Aorta (tissue), 5 donors: ENCODE measurements at places on chromosomes 6 and 20. TPM values are rescaled to one million over a fixed set of nuclear protein-coding genes. Genes with fewer than 3 reads are reported as not detected.

Gene PI3
- 0.96 TPM for total RNA-seq

Gene TSHZ2
- 24.9 TPM for total RNA-seq

Gene PKHD1
- total RNA-seq = 0.06 TPM

DNA sequence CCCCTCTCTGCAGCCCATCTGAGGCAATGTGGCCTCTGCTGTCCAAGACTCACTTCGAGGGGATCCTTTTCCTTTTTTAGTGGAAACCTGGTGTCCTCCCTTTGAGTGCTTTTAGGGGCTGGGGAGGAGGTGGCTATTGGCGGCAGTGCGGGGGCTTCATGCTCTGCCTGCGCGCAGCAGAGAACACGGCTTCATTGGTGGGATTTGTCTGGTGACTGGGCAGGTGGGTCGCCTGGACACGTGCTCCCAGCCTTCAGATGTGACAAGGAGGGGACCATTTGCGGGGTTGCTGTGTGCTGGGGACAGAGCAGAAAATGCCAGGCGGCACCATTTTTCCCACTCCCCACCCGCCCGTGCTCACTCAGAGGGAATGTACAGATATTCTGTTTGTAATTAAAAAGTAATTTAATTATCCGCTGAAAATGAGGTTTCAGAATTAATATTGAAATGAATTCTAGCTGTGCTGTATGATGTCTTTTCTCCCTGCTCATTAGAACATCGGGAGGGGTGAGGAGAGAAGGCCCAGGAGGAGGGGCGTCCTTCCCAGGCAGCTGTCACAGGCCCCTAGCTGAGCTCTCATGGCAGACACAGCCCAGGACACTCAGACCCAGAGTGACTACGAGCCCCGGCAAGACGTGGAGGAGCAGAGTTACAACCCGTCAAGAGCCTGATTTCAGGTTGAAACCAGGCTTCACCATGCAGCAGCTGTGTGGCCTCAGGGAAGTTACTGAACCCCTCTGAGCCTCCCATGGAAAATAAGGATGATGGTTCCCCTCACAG lies 417.2 kb upstream of the SULF2 start:
- H3K27me3 ChIP-seq = no peaks in the 10 kb centered on the region
- no peak overlapping the region for H3K27ac ChIP-seq
- no peak overlapping the region for H3K4me3 ChIP-seq
- no peak for DNase-seq
- H3K4me1 ChIP-seq = no peaks in the 10 kb centered on the region
- H3K36me3 ChIP-seq = no peaks in the 10 kb centered on the region

DNA sequence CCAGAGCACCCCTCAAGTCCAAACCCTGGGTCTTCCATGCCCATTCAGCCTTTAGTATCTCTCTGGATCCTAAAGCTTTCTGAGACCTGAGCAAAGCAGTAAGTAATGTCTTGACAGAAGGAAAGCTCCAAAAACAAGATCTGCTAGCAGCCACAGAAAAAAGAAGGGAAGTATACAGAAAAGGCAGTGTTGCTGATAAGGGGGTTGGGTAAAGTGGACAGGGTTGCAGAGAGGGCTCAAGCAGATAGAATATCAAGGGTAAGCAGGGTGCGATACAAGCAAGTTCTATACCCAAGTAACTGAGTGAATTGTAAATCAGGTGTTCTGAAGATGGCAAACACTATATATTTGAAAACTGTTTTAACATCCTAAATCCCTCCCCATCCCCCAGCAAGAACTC lies 113.4 kb upstream of the CARMIL1 start:
- peaks cover 4% of the 10 kb centered on the region for H3K4me1 ChIP-seq
- no peak overlapping the region for H3K4me3 ChIP-seq
- no peaks in the 10 kb centered on the region for H3K27me3 ChIP-seq

DNA sequence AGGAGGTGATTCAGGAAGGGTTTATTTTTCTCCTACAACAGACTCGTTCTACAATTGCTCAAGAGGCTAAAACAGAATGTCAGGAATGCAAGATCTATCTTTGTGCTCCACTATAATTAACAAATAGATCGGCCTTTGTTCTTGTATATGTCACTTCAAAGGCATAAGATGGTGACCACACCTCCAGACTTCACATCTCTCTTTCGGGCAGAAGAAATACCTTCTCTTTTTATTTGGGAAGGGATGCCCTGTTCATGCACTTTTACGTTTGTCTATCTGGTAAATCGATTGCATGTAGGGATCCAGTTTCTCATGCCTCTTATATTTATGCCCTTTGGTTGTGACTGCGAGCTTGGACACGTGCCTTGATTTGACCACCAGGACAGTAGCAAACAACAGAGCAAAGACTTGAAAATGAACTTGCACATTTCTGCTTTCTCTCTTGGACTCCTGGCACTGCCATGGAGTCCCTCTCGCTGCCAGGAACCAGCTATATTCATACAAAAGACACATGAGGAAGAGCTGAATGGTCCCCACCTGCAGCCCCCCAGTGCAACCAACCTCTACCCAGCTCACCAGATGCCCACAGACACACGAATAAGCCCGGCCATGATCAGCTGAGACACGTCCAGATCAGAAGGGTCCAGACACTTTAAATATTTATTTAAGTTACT lies 219.8 kb upstream of the STXBP5 start:
- no peak overlapping the region for H3K4me3 ChIP-seq
- H3K27ac ChIP-seq = no peak overlapping the region
- no peak for DNase-seq
- no peaks in the 10 kb centered on the region for H3K27me3 ChIP-seq
- no peaks in the 10 kb centered on the region for H3K36me3 ChIP-seq

GRCh38 chr6:108735310-108736001 lies 112.8 kb upstream of the ARMC2 start:
- no peaks in the 10 kb centered on the region for H3K27me3 ChIP-seq
- peaks cover 3% of the 10 kb centered on the region for H3K4me1 ChIP-seq
- H3K4me3 ChIP-seq = no peak overlapping the region
- no peaks in the 10 kb centered on the region for H3K36me3 ChIP-seq
- no peak overlapping the region for H3K27ac ChIP-seq
- DNase-seq = no peak

- no peaks in the 10 kb centered on the region for H3K4me1 ChIP-seq
- no peak for DNase-seq
- H3K36me3 ChIP-seq = no peaks in the 10 kb centered on the region
- no peak overlapping the region for H3K4me3 ChIP-seq
- H3K27ac ChIP-seq = no peak overlapping the region
- no peaks in the 10 kb centered on the region for H3K27me3 ChIP-seq
These were observed 128.8 kb upstream of the GGTLC1 start for GRCh38 chr20:24117383-24117782.

GRCh38 chr20:56487216-56487615 lies 18.8 kb downstream of the RTF2 start:
- no peak for DNase-seq
- no peaks in the 10 kb centered on the region for H3K27me3 ChIP-seq
- no peaks in the 10 kb centered on the region for H3K4me1 ChIP-seq
- H3K27ac ChIP-seq = no peak overlapping the region
- no peak overlapping the region for H3K4me3 ChIP-seq
- H3K36me3 ChIP-seq = peaks cover 2% of the 10 kb centered on the region

DNA sequence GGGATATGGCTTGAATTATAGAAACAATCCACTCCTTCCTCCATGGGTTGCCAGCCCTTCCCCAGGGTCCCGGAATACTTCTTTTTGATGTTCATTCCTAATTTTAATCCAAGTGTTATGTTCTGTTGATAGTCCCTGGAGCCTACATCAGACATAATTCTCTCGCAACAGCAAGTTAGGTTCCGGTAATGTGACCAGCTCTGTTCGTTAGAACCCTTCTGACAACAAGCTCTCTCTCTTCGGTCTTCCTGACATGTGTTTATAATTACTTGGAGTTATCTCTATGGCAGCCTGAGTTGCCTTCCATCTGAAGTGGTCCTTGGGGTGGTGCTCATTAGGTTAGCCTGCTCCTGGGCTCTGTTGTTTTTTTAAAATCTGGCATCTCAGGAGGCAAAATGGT lies 506.9 kb upstream of the JARID2 start:
- no peak overlapping the region for H3K27ac ChIP-seq
- H3K27me3 ChIP-seq = no peaks in the 10 kb centered on the region
- no peak overlapping the region for H3K4me3 ChIP-seq
- H3K4me1 ChIP-seq = no peaks in the 10 kb centered on the region
- H3K36me3 ChIP-seq = no peaks in the 10 kb centered on the region
- DNase-seq = no peak

- H3K4me1 ChIP-seq = no peaks in the 10 kb centered on the region
- DNase-seq = no peak
- no peaks in the 10 kb centered on the region for H3K36me3 ChIP-seq
- no peak overlapping the region for H3K4me3 ChIP-seq
- no peak overlapping the region for H3K27ac ChIP-seq
- H3K27me3 ChIP-seq = no peaks in the 10 kb centered on the region
These were observed 126.0 kb downstream of the MTHFD1L start for GRCh38 chr6:150991487-150991886.

DNA sequence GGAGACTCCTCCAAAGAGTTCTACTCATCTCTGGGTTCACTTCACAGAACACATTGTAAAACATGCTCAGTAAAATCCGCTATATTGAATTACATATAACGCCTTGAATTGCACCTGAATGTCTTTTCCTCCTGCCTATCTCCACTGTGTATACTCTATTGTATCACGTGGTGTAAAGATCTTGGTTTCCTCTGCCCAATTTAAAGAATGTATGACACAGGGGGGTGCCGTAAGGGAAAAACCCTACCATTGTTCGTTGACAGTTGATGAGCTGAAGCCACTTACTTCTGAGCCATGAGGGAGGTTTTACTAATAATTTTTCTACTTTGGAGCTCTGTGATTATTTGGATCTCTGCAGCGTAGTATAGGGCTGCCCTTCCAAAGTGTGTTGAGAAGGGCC lies 6.0 kb downstream of the ASF1A start:
- H3K27ac ChIP-seq = no peak overlapping the region
- no peaks in the 10 kb centered on the region for H3K27me3 ChIP-seq
- H3K4me3 ChIP-seq = no peak overlapping the region
- H3K4me1 ChIP-seq = no peaks in the 10 kb centered on the region
- DNase-seq = no peak
